ENCODE measurements at places on chromosomes 4 and X.

GRCh38 chr4:98484031-98484430 is 174.4 kb downstream of the TSPAN5 start:
- no peak for DNase-seq

GRCh38 chr4:153432965-153433753 is 33.0 kb upstream of the TMEM131L start:
- peak; percentile 6 for DNase-seq

GRCh38 chrX:132957211-132958090 is 978 bp downstream of the HS6ST2 start:
- peak; percentile 27 for DNase-seq

DNA sequence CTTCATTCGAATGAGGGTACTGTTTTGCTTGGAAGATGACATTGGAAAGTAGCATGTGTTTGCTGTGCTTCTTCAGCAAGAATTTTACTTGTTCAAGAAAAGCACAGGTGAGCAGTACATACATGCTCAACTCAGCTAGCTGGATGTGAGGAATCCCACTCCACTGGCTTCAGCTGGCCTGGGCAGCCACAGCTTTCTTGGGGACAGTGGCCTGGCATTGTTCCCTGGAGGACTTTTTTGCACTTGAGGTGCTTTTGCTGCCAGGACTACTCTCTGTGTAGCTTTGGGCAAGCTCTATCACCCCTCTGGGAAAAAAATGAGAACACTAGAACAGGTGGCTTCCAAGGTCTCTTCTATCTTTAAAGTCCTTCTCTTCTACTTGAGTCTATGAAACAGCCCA is 184.3 kb downstream of the LDB2 start:
- no peak for DNase-seq

- DNase-seq, result no peak
Measured at GRCh38 chr4:83062739-83063138, 27.8 kb downstream of the COPS4 start.

DNA sequence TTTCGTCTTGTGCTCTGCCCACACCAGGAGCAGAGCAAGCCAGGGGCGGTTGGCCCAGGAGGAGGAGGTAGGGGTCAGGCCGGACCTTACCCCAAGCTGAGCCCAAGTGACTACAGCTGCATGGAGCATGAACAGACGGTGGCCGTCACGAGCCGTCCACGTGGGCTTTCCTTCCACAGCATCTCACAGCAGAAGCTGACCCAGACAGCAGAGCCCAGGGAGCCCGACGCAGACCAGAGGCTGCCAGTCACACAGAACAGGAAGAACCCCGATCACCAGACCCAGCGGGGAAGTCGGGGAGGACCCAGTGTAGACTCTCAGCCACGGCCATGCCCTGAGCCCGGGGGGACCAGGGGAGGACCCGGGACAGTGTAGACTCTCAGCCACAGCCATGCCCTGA is 58.0 kb downstream of the FAM53A start:
- peak; percentile 6 for DNase-seq

- DNase-seq, result no peak
Measured at GRCh38 chr4:87838205-87838604, 5.4 kb downstream of the MEPE start.

GRCh38 chrX:50827996-50828395 is 14.0 kb upstream of the SHROOM4 start:
- DNase-seq, result no peak

DNA sequence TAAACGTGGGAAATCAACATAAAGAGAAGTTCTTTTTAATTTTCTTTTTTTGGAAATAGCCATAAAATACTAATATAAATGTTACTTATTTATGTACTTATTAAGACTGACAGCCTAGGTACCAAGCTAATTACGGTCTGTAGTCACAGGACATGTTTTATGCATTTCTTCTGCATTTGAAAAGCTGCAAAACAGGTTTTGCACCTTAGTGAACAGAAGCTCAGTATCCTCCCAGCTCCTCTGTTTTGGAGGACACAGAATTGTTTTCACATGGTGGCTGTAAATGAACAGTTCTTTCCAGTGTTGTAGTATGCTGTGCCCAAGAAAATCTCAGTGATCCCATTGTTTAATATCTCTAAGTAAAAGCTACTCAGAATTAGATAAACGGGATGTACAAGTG is 1788.0 kb upstream of the TENM3 start:
- DNase-seq, result no peak

- DNase-seq, result no peak
Measured at GRCh38 chr4:133314991-133315390, 165.9 kb downstream of the PCDH10 start.

DNA sequence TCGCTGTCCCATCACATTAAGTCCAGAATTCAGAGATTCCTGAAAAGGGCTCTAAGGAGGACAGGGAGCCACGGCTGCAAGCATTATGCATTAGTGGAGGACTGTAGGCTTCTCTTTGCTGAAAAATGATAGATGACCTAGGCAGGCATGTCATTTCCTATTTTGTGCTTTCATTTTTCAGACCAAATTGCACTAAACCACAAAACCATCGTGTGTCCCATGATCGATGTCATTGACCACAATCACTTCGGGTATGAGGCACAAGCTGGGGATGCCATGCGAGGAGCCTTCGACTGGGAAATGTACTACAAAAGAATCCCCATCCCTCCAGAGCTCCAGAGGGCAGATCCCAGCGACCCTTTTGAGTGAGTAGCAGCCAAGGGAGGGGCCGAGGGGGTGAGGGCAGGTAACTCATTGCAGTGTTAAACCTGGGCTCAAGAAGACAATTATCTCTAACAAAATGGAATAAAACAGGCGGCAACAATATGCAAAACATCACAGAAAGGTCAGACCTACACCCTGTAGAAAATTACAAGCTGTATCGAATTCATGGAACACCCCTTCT is 355.2 kb upstream of the GALNT7 start:
- no peak for DNase-seq

DNA sequence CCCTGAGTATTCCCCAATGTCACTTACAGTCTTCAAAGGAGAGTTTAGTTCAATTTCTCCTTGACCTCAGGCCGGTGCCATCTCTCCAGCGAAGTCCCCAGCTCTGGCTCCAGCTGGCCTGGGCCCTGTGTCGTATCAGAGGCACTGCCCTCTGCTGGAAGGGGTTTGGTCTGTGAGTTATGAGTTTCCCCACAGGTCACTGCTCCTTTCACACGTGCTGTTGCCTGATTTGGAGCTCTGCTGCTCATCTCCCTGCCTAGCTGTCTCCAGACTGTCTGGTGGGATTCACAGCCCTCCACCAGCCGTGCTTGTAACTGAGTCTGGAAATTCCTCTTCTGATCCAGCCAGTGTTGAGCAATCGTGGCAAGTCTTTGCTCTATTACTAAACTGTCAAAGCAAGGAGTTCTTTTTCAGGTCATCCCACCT is at the start of gene RAP2C:
RAP2C (minus strand) TSS at position 105 of the 426 bp plus-strand sequence. CDS start 2,179 bp downstream, outside the sequence.
- DNase-seq, result peak; percentile 63

DNA sequence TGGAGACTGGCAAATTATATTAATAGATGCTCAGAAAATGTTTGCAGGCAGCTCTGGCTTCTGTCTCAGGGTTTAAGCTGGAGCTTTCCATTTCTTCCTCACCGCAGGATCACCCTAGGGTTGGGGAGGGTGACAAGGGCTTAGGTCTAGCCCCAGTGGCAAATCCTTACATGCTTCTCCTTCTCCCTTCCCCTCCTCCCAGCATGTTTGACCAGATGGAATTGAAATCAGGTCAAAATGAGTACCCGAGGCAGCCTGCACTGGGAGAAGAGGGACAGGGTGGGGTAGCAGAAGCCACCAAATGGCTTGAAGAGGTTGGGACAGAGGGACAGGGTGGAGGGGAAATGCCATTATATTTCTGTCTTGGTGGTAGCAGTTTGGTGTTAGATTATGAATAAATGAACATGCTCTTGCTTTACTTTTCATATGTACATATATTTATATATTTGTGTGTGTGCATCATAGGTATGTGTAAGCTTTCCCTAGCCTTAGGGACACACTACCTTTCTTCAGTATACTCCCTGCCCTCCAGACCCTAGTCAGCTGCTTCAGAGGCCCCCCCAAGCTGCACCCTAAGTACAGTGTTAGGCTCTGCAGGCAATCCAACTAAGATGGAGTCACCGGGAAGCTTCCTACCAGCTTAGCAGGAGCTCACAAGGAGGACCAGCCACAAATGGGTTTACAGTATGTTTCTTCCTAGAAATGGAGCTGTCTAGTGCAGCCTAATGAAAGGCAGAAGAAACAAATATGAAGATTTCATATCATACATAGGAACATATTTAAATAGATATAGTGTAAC is 1.8 kb downstream of the TMEM35A start:
- DNase-seq, result peak; percentile 72

GRCh38 chr4:82588771-82589270 is 27.0 kb upstream of the TMEM150C start:
- no peak for DNase-seq

DNA sequence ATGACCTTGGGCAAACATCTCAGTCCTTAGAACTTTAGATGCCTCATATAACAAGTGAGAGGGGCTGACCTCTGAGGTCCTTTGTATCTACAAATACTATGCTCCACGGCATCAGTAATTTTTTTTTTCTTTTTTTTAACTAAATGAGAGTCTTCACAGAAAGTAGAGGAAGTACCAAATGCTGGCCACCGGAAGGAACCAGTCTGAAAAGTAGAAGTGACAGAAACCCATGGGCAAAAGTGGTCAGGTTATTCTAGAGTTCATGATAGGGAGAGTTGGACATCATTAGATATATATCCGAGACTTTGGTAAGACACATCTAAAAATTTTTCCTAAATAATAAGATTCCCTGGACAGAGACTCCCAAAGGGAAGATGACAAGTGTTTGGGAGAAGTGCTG is 53.7 kb downstream of the COQ2 start:
- DNase-seq, result no peak

- peak; percentile 69 for DNase-seq
Measured at GRCh38 chr4:110087070-110087708, 111.2 kb downstream of the ELOVL6 start.

GRCh38 chrX:45751156-45751555 is 550.5 kb upstream of the DIPK2B start:
- DNase-seq, result no peak

DNA sequence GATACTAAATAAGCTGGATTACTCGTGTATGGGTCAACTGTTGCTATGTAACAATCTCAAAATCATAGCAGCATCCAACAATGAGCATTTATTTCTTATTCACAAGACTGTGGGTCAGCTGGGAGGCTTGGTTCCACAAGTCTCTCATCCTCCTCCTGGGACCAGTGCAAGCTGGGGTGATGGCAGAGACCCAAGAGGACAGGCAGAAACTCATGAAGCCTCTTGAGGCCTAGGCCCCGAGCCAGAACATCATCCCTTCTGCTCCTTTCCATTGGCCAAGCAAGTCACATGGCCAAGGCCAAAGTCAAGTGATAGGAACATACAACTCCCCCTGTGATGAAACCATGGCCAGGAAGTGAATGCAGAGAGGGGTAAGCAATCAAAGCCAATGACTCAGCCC is 422.1 kb downstream of the BCOR start:
- DNase-seq, result no peak

GRCh38 chr4:118335324-118335723 is 17.5 kb downstream of the PRSS12 start:
- DNase-seq, result no peak

DNA sequence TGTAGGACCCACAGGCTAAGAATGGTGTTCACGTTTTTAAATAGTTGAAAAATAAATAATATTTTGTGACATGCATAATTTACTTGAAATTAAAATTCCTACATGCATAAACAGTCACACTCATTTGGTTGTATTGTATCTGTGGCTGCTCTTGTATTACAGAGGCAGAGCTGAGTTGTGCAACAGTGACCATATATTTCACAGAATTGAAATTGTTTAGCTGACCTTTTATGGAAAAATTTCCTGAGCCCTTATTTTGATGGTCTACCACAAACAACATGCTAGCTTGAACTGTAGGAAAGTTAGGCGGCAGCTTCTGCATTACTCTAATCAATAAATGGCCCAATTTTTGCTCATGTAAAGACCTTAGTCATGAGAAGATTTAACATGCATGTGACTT is 633.4 kb upstream of the AADAT start:
- DNase-seq, result no peak
